NCI-H2029 treated with DMSO at 0.1 percent for 48 hours (cell line): ENCODE measurements at places on chromosomes 13 and 19.

GRCh38 chr19:2269244-2270156 lies 12.5 kb downstream of the PEAK3 start:
- DNase-seq, result peak; percentile 95

DNA sequence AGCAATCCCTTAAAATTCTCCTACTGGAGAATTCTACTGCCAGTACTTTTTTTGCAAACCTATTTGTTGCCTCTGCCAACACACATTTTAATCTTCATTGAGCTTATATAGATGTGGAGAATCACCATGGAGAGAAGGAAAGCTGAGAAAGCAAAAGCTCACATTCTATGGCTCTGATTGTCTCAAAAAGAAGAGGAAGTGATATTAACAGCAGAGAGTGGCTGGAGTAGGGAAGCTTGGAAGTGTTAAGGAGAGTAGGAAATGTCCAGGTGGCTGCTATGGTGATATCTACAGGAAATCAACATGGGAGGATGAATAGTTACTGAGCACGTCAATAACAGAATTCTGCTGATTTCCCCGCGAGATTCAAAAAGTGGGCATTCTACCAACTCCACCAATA lies 78.8 kb upstream of the TDRD3 start:
- DNase-seq, result no peak

DNA sequence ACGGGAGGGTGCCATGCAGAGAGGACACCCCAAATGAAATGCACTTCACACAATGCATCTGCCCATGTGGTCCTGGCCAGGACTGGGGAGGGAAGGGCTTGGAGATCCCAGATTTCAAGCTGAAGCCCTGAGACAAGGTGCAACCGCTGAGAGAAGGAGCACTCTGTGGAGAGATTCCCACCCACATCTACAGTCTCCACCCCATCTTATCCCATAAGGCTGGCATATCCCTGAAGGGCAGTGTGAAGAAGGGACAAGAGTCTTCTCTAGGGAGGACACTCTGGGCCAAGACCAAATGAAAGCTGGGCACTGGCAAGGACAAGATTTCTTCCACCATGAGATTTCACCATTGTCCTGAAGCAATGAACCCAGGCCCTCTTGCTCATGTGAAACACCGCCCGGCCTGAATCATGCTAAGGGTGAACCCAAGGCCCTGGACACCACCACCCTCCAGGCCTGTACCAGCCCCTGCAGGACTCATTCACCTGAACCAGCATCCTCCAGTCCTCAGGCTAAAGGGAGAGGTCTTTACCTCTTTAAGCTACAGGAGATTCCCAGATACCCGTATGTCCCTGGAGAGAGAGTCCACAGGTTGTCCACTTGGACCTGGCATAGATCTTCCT lies 20.5 kb downstream of the CEACAM4 start:
- DNase-seq, result no peak

GRCh38 chr13:112772929-112773328 lies 83.1 kb downstream of the ATP11A start:
- no peak for DNase-seq

DNA sequence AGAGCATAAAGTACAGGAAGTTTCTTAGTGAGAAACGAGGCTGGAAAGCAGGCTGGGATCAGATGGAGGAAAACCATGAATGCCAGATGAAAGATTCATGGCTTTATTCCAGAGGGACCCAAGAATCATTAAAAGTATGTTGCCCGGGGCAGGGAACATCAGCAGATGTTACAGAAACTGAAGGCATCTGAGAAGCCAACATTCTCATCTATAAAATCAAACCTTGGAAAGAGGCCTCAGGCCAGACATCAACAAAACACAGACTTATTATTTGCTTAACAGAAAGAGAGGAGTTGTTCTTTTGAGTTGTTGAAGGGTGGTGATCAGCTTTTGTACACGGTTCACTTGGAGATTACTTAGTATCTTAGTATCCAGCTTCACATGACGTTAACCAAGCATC lies 543.6 kb downstream of the RFC3 start:
- no peak for DNase-seq

DNA sequence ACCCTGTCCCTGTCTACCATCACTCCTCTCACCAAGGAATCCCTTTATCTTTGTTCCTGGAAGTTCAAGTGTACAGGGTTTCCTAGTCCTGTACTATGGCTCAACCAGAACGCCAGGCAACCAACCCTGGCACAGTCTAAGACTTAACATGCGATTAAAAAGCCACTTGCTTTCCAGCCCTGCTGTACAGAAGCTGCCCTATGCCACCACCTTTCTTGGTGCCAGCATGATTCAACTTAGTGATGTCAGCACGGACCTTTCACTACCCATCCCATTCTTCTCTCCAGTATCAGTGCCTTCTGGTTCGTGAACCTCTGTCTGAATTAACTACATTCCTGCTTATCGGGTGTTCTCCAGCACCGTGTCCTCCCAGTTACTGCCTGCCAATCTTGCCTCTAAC lies 151.1 kb downstream of the KLF12 start:
- no peak for DNase-seq

DNA sequence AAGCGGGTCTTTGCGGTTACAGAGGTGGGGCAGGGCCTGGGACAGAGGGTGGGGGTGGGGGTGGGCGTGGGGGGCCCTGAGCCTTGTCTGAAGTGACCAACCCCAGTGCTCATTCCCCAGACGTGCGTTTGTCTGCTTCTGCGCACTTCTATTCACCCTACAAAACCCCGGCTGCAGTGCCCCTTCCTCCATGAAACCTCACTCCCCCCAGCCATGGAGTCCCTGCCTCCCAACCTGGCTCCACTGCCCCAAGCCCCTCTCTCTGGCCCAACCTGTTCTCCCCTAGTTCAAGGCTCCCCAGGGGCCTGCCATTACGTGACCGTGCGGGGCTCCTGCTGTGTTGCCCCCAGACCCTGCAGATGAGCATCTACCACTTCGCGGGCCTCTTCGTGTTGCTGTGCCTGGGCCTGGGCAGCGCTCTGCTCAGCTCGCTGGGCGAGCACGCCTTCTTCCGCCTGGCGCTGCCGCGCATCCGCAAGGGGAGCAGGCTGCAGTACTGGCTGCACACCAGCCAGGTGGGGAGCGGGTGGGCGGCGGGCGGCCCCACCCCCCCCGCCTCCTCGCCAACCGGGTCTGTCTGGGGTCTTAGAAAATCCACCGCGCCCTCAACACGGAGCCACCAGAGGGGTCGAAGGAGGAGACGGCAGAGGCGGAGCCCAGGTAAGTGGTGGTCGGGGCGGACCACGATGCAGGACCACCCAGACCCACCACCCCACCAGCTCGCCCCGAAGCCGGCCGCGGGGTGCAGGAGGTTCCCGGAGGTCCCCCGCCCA lies 8.2 kb downstream of the GRIN3B start:
- no peak for DNase-seq

- DNase-seq, result peak; percentile 9
Measured at GRCh38 chr19:45767410-45767880, 1.6 kb downstream of the SIX5 start.

DNA sequence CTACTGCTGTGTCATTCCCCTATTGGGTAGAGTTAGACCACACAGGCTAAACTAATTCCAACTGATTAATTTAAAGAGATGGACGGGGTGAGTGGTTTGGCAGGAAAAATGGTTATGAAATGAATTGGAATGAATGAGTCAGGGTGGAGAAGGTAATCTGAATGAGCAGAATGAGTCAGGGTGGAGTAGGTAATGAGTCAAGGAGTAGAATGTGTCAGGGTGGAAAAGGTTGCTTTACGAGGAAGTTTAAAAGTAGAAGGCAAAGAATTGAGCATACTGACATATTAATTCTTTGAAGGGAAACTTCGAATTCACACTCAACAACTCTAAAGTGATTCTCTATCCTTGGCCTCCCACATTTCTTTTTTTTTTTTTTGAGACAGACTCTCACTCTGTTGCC lies 12.7 kb upstream of the ZNF121 start:
- DNase-seq, result no peak

- no peak for DNase-seq
Measured at GRCh38 chr13:42229287-42229686, 42.7 kb upstream of the AKAP11 start.

DNA sequence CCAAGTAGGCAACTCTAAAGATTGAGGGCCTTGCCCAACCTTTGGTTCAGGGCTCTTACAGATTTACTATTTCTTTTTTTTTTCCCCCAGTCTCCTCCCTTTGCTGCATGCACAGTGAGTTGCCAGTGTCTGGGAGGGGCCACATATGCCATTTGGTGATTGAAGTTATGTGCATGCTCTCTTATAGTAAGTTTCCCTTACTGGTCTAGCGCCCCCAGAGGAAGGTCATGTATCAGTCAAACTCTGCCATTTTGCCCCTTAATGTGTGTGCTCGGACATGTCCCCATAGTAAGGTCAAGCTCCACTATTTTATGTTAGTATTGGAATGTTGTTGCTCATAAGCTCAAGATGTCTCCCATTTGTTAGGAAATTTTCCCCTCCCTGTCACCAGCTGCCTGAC lies 1138.0 kb upstream of the SLC10A2 start:
- DNase-seq, result no peak

DNA sequence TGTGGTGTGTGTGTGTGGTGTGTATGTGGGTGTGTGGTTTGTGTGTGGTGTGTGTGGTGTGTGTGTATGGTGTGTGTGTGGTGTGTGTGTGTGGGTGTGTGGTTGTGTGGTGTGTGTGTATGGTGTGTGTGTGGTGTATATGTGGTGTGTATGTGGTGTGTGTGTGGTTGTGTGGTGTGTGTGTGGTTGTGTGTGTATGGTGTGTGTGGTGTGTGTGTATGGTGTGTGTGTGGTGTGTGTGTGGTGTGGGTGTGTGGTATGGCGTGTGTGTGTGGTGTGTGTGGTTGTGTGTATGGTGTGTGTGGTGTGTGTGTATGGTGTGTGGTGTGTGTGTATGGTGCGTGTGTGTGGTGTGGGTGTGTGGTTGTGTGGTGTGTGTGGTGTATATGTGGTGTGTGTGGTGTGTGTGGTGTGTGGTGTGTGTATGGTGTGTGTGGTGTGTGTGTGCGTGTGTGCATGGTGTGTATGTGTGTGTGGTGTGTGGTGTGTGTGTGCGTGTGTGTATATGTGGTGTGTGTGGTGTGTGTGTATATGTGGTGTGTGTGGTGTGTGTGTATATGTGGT lies 8.7 kb downstream of the SHISA7 start:
- DNase-seq, result no peak

- DNase-seq, result no peak
Measured at GRCh38 chr19:18023622-18024251, 15.8 kb downstream of the ARRDC2 start.

DNA sequence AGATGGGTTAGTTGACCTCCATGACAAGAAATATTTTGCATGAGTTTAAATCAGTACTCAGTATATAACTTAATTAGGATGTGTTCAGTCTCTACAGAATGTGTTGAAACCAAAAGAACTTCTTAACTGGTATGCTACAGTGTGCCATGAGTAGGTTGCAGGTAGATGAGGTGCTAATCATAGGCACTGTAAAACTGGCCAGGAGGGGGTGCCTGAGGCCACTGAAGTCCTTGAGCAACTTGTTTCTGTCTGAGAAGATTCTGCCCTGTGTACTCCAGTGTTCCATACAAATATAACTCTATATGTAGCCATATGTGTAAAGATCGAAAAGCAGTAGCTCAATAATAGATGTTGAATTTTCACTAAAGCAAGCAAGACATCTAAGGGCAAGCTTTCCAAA lies 549.2 kb upstream of the KLF12 start:
- no peak for DNase-seq

- no peak for DNase-seq
Measured at GRCh38 chr13:49305792-49306425, 58.2 kb downstream of the CDADC1 start.

DNA sequence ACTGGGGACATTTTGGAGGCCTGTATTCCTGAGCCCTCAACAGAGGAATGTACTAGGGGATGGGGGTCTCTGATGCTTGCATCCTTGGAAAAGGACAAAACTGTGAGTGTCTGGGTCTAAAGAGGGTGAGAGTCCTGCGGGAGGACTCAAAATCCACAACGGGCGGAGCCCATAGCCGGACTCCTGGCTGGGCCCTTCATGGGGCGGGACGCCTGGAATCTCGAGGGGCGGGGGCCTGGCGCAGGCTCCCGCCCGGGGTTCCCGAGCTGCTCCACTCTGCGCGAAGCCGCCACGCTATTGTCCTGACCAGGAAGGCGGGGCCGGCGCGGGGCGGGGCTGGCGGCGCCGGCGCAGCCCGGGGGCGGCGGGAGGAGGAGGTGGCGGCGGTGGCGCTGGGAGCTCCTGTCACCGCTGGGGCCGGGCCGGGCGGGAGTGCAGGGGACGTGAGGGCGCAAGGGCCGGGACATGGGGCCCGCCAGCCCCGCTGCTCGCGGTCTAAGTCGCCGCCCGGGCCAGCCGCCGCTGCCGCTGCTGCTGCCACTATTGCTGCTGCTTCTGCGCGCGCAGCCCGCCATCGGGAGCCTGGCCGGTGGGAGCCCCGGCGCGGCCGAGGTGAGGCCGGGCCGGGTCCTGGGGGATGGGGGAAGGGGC lies at the start of gene APLP1:
APLP1 (plus strand) TSS at position 403 of the 651 bp plus-strand sequence; CDS start at position 466, 63 bp downstream.
- DNase-seq, result peak; percentile 15

- DNase-seq, result no peak
Measured at GRCh38 chr19:33064458-33064791, 263 bp downstream of the RHPN2 start.

GRCh38 chr13:96700657-96701056 lies 293.6 kb downstream of the OXGR1 start:
- no peak for DNase-seq

DNA sequence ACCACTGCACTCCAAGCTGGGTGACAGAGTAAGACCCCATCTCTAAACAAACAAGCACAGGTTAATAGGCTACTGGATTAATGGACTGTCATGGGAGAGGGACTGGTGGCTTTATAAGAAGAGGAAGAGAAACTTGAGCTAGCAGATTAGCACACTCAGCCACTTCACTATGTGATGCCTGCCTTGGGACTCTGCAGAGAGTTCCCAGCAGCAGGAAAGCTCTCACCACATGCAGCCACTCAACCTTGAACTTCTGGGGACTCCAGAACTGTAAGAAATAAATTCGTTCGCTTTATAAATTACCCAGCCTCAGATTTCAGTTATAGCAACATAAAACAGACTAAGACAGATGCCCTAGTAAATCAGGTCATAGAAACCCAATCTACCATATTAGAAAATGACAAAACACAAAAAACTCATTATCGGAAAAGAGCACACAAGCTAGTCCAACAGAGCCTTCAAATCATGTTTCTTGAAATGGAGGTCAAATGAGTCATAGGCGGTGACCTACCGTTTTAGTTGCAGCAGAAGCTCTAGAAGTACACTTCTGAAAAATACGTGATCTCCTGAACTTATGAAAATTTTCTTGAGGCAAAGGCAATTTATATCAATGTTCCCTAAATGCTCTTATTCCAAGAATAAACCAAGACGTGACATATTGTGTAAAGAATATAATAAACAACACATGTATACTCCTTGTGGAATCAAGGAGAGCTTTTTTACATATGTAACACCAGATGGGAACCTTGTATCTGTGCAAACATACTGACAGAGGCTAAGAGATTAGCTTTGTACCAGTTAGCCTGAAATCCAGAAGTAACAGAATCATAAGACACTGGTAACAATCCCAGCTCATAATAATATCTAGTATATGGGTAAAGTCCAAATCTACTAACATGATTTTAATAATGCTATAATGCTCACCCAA lies 340.9 kb upstream of the SGCG start:
- no peak for DNase-seq

- no peak for DNase-seq
Measured at GRCh38 chr19:6733338-6734095, 3.9 kb downstream of the GPR108 start.

- no peak for DNase-seq
Measured at GRCh38 chr13:72643311-72643989, 84.0 kb downstream of the MZT1 start.
